ENCODE measurements at places on chromosomes 6 and 20.

- DNase-seq, result no peak
Measured at GRCh38 chr6:55937261-55937947, 62.0 kb upstream of the BMP5 start.

DNA sequence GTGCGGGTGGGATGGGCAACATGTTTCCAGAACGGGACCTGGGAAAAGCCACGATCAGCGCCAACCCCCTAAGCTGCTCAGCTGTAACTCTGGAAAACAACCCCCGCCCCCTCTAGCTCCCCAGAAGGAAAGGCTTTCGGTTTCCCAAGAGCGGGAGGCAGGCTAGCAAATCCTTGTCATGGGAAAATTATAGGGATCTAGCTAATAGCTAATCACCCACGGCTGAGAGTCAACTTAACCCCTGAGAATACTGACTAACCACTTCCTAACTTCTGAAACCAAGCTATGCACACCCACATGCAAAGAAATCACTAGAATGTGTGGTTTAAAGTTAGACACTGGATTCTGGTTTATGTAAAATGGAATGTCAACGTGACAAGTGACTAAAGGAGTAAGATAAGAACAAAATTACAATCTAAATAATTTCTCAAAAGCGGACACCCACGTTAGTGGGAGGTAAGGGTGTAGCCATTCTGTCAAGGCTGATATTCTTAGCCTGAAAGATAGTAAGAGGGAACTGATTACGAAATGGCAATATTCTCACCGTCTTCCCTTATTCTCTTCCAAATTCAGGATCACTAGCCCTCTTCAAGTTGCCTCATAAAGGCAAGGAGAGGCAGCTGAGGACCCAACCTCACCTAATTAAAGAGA is 20.1 kb downstream of the JAG1 start:
- peak; percentile 61 for DNase-seq

DNA sequence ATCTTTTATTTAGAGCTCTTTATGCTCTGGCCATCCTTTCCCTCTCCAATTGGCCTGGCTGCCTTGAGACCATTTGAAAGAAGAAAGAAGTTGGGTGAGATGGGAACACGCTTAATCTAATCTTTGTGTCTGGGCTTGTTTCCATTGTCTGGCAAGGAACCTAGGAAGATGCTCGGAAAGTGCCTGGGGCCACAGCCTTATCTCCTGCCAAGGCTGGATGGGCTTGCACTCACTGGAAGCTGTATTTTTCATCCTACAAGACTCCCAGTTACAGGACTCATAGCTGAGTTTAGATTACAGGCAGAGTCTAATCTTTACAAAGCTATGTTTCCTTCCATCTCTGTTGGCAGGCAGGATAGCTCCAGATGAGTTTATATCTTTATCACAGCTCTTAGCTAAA is 33.1 kb upstream of the CDYL start:
- DNase-seq, result no peak

- no peak for DNase-seq
Measured at GRCh38 chr20:20548527-20549266, 163.7 kb downstream of the RALGAPA2 start.

- no peak for DNase-seq
Measured at GRCh38 chr20:48709744-48710143, 118.1 kb downstream of the PREX1 start.

DNA sequence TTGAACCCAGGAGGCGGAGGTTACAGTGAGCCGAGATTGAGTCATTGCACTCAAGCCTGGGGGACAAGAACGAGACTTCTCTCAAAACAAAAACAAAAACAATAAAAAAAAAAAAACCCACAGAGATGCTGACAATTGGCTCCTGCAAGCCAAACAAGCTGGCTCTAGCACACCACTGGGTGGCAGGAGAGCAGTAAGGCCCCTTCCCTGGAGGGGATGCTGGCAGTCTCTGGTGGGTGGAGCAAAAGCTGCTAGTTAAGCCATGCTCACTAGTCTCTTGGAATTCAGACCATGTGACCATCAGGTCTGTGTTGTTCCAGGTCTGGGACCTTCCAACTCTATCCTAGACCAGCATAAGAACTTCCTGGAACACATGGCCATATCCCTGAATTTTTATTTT is 18.9 kb upstream of the DSN1 start:
- DNase-seq, result peak; percentile 44

- DNase-seq, result peak; percentile 49
Measured at GRCh38 chr20:52083627-52084232, 107.8 kb downstream of the ZFP64 start.

GRCh38 chr20:46087161-46087560 is 2.6 kb downstream of the NCOA5 start:
- no peak for DNase-seq

GRCh38 chr6:35048631-35049083 is 92.5 kb downstream of the TCP11 start:
- DNase-seq, result no peak

- DNase-seq, result peak; percentile 70
Measured at GRCh38 chr6:95614094-95614493, 36.8 kb downstream of the MANEA start.

DNA sequence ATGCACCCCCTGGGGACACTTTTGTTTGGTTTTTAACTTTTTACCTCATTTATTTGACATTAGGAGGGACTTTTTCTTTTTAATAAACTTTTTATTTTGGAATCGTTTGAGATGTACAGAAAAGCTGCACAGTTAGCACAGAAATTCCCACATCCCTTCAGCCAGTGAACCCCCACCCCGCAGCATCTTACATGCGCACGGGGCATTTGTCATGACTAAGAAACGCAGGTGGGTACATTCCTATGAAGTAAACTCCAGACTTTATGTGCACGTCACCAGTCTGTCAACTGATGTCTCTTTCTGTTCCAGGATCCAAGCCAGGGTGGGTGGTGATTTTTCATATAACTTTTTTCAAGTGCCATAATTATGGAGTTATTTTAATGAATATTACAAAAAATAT is 4.9 kb upstream of the ZNF831 start:
- DNase-seq, result no peak

DNA sequence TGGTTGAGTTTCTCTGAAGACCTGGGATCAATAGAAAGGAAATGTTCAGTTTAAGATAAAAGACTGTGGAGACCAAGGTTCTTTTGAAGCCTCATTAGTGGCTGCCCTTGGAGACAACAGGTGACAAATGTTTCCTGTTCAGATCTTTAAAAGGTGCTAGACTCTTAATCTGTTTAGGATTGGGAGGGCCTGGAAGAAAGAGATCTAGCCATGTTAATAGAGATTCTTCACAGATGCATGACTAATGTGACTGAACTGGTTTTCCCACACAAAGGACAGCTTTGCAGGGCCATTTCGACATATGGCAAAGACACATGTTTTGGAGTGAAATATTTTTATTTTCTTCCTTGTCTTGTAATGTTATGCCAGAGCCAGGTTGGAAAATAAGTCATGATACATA is 82.2 kb downstream of the WDR27 start:
- DNase-seq, result peak; percentile 34

DNA sequence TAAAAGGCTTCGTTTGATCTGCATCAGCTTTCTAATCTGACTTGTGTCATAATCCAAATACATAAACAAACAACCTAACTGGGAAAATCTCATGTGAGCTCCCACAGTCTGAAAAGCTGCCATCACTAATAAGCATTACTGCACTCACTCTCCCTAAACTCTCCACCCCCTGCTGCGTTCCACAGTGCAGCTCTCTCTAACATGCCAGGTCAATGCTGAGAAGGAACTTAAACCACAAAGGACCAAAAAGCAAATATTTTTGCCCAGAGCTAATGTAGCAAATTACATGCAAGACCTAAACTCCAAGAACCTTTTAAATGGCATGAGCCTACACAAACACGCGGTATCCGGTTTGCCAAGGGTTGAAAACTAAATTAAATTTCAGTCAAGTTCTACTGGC is 542.3 kb upstream of the JARID2 start:
- DNase-seq, result no peak

DNA sequence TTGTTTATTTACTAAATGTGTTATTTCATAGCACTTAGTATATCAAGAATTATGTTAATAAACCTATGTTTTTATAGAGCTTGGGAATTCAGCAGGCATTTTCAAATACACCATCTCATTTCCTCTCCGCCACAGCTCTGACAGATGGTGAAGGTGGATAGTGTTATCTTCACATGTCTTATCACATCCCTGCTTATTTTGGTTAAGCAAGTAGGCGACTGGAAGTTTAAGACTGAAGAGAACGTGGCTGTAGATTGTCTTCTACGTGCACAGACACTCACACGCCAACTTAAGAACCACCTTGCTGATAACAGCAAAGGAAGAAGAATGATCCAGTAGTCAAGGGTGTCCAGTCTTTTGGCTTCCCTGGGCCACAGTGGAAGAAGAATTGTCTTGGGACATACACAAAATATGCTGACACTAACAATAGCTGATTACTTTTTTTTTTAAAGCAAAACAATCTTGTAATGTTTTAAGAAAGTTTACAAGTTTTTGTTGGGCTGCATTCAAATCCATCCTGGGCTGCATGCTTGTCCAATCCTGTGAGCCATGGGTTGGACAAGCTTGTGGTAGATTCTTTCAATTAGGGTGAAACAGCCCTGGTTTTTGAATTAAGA is 43.3 kb upstream of the SCGN start:
- no peak for DNase-seq

- no peak for DNase-seq
Measured at GRCh38 chr6:35401514-35401913, 50.6 kb upstream of the FANCE start.

GRCh38 chr20:1207293-1207878 is 4.1 kb downstream of the C20orf202 start:
- DNase-seq, result no peak

All from HCEC 1CT (cell line).